ENCODE measurements at places on chromosomes 12 and 14.

DNA sequence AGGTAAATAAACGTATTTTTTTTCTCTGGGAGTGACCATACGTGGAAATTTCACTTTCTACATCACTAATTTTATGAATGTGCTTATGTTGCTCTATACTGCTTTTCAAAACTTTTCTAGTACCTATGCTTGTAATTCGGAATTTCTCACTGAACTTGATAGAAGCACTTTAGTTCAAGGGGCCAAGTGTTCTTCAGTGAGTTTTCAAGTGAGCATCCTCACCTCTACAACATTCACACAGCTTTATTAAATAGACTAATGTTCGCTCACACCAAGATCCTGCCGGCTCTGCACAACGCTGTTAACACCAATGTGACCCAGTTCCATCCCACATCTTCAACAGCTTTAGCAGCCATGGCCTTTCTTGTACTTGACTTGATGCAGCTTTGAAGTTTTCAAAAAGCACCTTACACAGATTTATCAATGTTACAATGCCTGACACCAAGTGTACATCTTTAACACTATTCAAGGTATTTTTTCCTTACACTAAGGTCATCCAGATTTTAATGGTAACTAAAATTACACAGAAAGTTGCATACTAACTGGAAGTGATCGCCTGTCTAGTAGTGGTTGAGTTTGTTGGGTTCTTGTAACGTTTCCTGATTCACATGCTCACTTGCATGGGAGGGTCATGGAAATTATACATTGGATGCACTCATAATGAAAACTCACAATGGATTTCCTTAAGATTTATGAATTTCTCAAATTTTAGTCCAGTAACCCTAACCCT, 4.5 kb downstream of the UBC start:
- no peak overlapping the region for H3K4me3 ChIP-seq
- no peaks in the 10 kb centered on the region for H3K27me3 ChIP-seq
- peaks cover 15% of the 10 kb centered on the region for H3K36me3 ChIP-seq
- no peak overlapping the region for H3K27ac ChIP-seq
- H3K4me1 ChIP-seq, result peaks cover 28% of the 10 kb centered on the region

DNA sequence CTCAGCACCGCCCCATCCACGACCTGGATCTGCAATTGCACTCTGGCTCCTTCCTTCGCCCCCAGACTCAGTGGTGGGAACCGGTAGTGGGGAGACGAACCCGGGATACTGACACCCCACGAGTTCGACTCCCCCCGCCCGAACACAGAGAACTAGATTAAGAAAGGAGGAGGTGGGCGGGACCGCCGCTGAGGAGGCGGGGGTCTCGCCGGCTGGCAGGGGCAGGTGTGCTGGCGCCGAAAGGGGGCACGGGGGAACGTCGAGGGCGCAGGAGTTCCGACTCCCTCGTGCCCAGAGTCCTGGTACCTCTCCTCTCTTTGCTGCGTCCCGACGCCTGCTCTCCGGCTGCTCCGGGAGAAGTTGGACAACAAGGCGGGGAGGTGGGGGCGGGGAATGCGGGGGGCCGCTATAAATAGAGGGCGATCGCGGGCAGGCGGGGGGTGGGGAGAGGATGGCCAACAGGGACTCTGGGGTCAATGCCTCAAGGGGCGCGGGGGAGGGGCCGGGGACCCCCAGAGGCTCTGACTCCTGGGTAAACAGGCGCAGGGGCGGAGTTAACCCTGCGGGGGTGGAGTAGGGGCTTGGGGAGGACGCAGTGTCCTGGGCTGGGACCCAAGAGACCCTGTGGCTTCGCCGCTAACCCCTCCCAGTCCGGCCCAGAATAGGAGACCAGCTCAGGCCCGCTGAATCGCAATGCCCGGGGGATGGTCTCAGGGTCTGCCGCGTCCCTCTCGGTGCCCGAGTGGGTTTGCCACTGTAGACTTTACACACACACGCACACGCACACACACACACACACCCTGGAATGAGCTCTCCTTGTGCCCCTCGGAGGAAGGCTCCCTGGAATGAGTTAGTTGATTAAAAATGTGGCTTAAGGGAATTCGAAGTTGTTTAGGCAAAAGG, 761 bp upstream of the NDRG2 start:
- peaks cover 13% of the 10 kb centered on the region for H3K4me1 ChIP-seq
- H3K36me3 ChIP-seq, result no peaks in the 10 kb centered on the region
- H3K27ac ChIP-seq, result peak overlapping the region; percentile 49
- DNase-seq, result no peak
- H3K27me3 ChIP-seq, result no peaks in the 10 kb centered on the region

DNA sequence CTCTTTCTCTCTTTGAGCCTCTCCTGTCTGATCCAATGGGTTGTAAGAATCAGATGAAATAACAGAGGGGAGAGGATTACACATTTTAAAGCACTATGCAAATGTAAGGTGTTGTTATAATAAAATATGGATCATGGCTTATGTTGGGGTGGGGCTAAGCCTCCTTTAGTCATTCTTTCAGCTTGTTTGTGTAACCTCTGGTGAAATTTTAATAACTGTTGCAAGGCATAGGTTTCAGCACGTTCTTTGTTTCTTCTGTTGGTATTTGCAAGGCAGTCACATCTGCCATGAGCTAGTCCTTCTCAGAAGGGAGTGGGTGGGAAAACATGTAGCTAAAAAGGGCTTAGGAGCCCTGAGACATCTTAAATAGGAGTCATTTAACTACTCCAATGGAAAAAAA, 74.8 kb upstream of the FRMD6 start:
- H3K4me3 ChIP-seq, result no peak overlapping the region
- H3K27ac ChIP-seq, result no peak overlapping the region
- H3K4me1 ChIP-seq, result no peaks in the 10 kb centered on the region
- H3K27me3 ChIP-seq, result peaks cover 6% of the 10 kb centered on the region

DNA sequence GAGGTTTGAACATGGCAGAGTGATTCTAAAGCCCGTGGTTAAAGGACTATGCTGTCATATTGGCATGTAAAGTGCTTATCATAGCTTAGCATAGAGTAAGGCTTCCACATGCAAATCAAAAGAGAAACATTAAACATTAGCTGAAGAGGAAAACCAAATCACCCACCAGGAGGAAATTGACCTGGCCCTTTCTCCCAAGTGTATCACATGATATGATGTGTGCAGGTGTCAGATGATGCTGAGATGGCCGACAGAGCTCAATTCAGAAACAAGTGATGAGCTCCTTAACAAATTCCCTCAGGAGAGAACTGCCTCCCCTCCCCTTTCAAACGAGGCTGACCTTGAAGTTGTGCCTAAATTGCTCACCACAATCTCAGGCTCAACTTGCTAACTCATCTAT, 217.1 kb upstream of the BTG1 start:
- H3K27ac ChIP-seq, result peak overlapping the region; percentile 15
- H3K27me3 ChIP-seq, result no peaks in the 10 kb centered on the region
- H3K36me3 ChIP-seq, result no peaks in the 10 kb centered on the region
- DNase-seq, result peak; percentile 22
- peaks cover 65% of the 10 kb centered on the region for H3K4me1 ChIP-seq

GRCh38 chr14:97848317-97848980, 1051.3 kb downstream of the VRK1 start:
- no peak overlapping the region for H3K4me3 ChIP-seq
- no peaks in the 10 kb centered on the region for H3K4me1 ChIP-seq
- H3K27me3 ChIP-seq, result no peaks in the 10 kb centered on the region
- no peaks in the 10 kb centered on the region for H3K36me3 ChIP-seq
- DNase-seq, result no peak
